Skin of body (tissue), 3 donors: ENCODE measurements at places on chromosomes 1 and 21.
A peak's percentile ranks its signal among the peaks of the same experiment; 100 is the strongest.

GRCh38 chr1:208231881-208232661, 12.1 kb downstream of the PLXNA2 start:
- no peak for DNase-seq

GRCh38 chr1:37035796-37036666, 1.7 kb upstream of the GRIK3 start:
- DNase-seq, result no peak

GRCh38 chr1:119984771-119985170, 84.7 kb downstream of the NOTCH2 start:
- no peak for DNase-seq

DNA sequence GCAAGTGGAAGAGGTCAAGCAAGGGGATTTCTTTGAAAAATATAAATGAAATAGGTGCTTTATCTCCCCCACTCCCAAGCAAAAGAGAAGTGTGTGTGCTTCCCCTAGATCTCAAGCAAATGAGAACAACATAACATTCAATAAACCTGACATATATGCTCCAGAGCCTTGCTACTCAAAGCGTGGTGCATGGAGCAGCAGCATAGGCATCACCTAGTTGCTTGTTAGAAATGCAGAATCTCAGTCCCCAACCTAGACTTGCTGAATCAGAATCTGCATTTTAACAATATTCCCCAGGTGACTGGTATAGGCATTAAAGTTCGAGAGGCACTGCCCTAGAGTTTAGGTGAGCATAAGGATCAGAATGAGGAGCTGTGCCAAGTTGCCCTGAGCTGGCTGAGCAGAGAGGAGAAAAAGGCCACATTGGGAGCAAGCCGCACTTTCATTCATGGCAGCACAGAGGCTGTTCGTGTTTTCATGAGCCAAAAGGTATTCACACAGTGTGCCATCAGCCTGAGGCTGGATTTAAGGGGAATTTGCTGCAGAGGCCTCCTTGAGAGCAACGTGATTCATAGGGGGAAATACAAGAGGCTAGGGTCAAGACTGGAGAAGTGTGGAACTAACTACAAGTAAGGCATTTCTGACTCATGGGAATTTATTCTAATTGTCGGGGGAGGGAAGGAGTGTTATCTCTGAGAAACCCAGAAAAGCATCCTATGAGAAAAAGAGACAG, 14.3 kb upstream of the LPAR3 start:
- DNase-seq, result no peak

DNA sequence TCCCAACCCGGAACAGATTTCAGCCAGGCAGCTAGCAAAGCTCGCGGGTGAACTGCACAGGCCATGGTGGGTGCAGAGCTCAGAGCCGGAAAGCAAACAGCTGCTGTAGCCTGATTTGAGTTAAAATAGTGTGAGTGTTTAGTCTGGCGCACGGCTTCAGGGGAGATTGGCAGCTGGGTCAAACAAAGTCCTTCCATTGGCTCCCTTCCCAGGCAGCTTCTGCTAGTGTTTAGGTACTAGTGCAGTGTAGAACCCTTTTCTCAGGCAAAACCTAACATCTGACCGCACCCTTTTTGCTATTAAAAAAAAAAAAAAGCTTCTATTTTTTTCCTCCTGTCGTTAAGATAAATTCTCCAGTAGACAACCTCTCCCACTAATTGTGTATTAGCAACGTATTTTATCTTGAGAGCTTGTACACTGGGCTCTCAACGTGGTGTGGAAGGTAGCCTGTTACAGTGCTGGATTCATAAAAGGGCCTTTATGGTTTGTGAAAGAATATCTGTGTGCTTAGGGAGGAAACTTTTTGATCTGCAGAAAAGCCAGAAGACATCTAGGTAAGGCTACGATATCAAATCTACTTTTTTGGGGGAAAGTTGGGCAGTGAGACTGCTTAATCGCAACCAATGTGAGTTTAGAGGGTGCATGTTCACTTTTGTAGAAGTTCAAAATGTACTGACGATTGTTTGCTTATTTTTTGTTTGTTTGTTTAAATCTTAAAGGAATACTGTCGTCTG, 689.6 kb downstream of the USP25 start:
- peak; percentile 79 for DNase-seq

DNA sequence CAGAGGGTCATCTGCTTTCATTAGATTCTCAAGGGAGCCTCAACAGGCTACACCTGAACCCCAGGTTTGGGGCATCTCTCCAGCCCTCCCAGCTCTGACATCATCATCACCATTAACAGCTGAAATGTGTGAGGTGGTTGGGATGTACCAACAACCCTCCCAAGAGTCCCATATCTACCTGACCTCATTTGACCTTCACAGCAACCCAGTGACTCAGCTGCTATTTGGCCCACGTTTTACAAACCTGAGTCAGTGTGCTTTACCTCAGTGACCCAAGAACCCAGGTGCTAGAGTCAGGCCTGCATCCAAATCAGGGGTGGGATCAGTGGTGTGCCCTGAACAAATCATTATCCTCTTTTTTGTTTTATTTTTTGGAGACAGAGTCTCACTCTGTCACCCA, 53.3 kb upstream of the TINAGL1 start:
- DNase-seq, result no peak

DNA sequence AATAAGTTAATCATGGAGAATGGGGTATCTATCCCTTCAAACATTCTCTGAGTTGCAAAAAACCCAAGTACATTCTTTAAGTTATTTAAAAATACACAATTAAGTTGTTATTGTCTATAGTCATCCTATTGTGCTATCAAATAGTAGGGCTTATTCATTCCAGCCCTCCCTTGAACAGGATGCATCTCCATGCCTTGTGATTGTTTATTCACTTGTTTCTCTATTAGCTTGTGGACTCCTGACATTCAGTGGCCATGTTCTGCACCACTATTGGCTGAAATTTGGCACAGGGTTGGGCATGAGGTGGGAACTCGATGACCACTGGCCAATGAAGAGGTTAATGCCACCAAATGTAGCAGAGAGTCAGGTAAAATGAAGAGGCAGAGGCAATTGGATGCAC, 272.8 kb downstream of the TNR start:
- no peak for DNase-seq

DNA sequence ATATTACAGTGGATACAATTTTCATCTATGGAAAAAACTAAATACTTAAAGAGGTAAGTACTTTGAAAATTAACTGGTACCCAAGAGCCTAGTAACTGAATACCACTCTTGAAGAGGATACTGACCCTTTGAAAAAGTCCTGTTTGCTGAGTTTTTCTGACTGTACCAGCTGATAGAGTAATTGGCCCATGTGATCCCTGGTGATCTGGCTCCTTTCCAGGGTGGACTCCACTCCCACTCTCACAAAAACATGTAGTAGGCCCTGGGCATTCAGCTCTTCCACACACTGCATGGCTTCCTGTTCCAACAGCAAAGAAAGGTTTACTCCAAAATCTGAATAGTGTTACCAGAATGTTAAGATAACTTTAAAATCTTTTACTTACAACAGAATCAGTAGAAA, 53.6 kb upstream of the HP1BP3 start:
- no peak for DNase-seq

DNA sequence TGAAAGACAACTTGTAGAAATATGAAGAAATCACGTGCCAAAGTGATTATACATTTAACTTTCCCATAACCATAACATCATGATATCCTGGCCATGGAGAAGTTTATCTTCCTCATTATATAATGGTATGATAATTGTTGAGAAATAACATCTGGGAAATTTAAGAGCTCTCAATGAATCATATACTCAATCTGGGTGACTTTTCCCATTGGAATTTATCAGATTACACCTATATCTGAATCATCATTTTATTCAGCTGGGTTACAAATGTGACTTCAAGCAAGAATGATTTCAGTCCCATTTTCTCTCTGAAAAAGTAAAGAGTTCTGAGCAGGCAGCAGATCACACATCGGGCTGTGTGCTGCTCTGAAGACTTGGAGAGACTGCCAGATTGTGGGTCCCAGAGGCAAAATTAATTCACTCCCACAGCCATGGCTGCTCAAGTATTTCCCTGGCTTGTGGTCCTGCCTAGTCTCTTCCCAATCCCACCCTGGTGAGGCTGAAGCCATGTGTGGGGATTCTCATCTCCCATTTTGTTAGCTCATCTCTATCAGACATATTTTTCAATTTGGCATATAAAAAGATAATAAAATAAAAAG, 278.0 kb downstream of the MRPL39 start:
- peak; percentile 68 for DNase-seq

DNA sequence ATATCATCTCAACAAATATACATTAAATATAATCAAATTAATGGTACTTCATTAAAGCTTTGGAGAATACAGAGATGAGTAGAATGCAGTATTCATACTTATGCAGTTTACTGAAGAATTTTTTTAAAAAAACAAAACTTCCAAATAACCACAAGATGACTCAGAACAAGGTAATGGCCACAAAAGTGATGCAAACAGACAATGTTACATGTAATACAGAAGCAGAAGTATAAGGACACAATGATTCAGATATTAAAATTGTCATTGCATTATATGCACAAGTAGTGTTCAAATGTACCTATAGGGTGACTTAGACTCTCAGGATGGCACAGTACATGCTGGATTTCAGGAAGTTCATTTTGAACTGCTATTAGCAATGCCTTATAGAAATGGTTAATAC, 227.2 kb upstream of the ST6GALNAC5 start:
- DNase-seq, result no peak

- peak; percentile 69 for DNase-seq
Observed at GRCh38 chr21:46661211-46661625, 25.7 kb downstream of the PRMT2 start.

DNA sequence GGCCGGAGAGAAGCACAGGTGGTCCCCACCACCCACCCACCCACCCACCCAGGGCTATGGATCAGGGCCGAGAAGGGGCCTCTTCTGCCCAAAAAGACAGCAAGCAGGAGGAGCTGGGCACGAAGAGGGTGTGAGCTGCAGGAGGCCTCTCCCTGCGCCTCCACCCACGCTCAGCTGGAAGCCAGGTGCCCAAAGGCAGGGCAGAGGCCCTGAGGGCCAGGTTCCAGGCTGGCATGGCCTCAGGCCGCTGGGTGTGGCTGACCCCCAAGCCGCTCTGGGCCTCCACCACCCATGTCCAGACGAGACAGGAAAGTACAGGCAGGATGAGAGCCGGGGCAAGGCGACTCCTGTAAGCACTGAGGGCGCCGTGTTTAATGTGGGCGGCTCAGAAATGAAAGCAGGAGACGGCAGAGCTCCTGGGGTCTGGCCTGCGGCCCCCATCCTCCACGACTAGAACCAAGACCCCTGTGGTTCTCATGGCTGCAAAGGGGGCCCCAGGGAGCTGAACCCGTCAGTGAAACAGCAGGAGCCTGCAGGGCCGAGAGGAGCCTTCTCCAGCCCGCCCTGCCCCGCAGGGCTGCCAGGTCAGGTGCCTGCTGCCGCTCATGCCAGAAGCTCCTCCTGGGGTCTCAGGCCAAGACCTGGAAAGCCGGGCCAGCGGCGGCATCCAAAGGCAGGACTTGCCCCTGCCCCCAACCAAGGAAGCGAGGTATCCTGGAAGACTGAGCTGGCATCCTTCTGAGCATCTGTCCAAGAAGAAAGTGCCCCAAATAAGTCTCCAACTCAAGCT, 56.0 kb downstream of the MEGF6 start:
- no peak for DNase-seq

DNA sequence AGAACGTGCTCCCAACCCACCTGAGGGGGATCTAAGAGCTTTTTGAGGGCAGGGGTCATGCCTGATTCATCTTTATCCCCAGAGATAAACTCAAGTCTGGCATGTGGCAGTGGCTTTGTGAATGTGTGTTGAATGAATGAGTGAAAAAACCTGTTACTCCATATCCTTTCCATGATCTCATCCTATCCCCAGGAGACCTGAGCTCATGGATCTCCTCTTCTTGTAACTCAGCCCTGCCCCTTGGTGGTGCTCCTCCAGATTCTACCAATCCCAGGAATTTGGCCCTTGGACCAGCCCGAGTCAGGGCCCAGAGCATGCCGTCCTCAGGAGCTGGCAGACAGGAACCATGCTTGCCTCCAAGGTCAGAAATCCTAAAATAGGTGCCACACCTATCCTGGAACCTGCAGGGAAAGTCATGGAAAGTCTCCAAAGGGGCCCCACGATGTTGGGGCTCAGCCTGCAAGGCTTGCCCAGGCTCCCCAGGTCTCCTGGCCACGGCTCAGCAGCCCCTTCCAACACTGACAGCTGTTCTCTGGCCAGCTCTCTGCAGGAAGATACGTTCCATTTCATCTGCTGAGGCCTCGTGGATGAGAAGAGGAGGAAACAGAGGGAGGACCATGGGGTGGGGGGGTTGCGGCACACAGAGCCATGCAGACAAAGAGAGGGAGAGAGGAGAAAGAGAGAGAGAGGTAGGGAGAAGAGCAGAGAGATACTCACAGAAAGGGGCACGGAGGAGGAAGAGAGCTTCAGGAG, 214.6 kb downstream of the TRABD2B start:
- peak; percentile 88 for DNase-seq

DNA sequence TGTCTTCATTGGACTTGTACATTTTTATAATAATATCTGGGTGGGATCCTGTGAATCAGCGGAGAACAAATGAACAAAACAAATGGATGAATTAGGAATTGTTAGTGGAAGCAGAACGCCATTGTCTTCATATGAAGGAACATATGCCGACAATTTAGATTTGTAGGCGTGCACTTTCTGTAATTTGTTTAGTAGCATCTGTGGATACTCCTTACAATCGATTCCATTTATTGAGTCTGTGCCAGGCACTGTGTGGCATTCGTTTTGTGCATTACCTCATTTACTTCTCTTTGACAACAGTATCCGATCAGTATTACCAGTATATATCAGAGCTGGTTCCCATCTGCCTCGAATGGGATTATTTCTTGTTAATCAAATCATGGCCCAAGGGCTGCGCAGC, 61.9 kb downstream of the PRDM2 start:
- DNase-seq, result no peak

DNA sequence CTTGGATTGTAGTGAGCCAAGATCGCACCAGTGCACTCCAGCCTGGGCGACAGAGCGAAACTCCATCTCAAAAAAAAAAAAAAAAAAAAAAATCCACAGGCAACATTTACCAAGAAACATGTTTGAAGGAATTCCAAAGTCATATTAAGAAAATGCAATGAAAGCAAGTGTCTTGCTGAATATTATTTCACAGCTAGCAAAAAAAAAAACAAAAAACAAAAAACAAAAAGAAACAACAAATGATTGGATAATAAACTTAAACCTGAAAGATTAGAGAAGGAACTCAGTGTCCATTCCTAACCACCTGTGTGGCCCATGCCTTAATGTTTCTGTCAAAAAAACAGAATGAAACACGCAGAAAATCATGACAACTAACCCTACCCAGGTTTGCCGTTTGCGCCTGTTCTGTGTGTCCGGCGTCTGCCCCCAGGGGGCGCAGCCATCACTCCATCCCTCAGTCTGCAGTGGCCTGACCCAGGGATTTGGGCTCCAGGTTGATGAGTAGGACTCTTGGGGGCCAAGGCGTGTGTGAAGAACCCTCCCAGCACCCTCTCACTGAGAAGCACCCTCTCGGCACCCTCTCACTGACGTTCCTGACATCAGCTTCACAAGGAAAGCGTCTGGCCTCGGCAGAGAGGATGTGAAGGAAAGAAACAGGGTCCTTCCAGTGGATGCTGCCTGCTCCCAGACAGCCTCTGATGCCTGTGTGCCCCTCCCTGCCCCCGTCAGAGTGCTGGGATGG, 19.2 kb upstream of the PTTG1IP start:
- DNase-seq, result no peak

GRCh38 chr1:40710581-40711315, 19.2 kb downstream of the NFYC start:
- DNase-seq, result no peak
